ENCODE measurements at places on chromosomes 11 and 22. TPM values are rescaled to one million over a fixed set of nuclear protein-coding genes. Genes with fewer than 3 reads are reported as not detected.

GRCh38 chr11:44190883-44191230 lies 95.4 kb downstream of the EXT2 start:
- no peaks in the 10 kb centered on the region for H3K27me3 ChIP-seq
- no peak overlapping the region for H3K4me3 ChIP-seq
- no peaks in the 10 kb centered on the region for H3K4me1 ChIP-seq
- no peaks in the 10 kb centered on the region for H3K36me3 ChIP-seq
- no peak overlapping the region for H3K27ac ChIP-seq
- DNase-seq, result no peak

GRCh38 chr11:84819537-84819936 lies 807.6 kb downstream of the DLG2 start:
- H3K4me1 ChIP-seq, result no peaks in the 10 kb centered on the region
- H3K4me3 ChIP-seq, result no peak overlapping the region
- H3K36me3 ChIP-seq, result no peaks in the 10 kb centered on the region
- H3K27me3 ChIP-seq, result no peaks in the 10 kb centered on the region

DNA sequence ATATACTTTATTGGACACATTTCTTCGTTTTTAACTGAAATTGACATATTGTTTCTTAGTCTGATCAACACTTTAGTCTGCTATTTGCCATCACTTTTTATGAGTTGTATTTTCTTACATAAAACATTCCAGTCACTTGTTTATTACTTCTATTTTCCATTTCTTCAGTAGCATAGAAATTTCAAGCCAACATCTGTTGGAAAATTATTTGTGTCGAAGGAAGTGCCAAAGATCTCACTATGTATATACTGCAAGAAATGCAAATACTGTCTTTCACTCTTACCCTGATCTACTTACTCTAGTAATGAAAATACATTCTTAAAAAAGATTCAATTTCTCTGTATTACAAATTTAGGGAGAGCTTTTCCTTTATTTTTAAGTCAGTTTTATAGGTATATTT lies 105.9 kb downstream of the SLC17A6 start:
- no peak overlapping the region for H3K4me3 ChIP-seq
- no peaks in the 10 kb centered on the region for H3K27me3 ChIP-seq
- no peak overlapping the region for H3K27ac ChIP-seq
- H3K4me1 ChIP-seq, result no peaks in the 10 kb centered on the region
- DNase-seq, result no peak

GRCh38 chr11:20844630-20845029 lies 175.2 kb downstream of the NELL1 start:
- H3K36me3 ChIP-seq, result no peaks in the 10 kb centered on the region
- no peaks in the 10 kb centered on the region for H3K27me3 ChIP-seq
- H3K4me3 ChIP-seq, result no peak overlapping the region
- H3K27ac ChIP-seq, result no peak overlapping the region
- no peaks in the 10 kb centered on the region for H3K4me1 ChIP-seq

GRCh38 chr11:111349191-111349695 lies 29.8 kb downstream of the POU2AF1 start:
- DNase-seq, result no peak
- H3K27ac ChIP-seq, result no peak overlapping the region
- H3K4me1 ChIP-seq, result peaks cover 22% of the 10 kb centered on the region
- no peaks in the 10 kb centered on the region for H3K36me3 ChIP-seq
- no peaks in the 10 kb centered on the region for H3K27me3 ChIP-seq

DNA sequence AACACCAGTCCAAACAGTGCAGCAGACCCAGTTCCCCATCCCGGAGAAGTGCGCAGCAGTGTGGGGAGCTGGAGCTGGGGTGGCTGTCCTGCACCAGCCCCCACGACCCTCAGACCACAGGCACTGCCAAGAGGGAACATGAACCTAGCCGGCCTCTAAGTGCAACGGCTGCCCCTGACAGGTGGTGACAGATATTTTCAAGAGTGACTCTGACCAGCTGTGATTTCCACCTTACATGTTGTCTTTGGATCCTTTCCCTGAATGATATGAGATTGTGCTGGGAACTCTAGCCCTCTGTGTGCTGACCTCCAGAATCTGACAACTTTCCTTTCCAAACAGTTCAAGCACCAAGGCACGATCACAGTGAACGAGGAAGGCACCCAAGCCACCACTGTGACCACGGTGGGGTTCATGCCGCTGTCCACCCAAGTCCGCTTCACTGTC lies 12.6 kb downstream of the SERPIND1 start:
- no peaks in the 10 kb centered on the region for H3K4me1 ChIP-seq
- DNase-seq, result no peak
- no peaks in the 10 kb centered on the region for H3K27me3 ChIP-seq
- no peak overlapping the region for H3K4me3 ChIP-seq

DNA sequence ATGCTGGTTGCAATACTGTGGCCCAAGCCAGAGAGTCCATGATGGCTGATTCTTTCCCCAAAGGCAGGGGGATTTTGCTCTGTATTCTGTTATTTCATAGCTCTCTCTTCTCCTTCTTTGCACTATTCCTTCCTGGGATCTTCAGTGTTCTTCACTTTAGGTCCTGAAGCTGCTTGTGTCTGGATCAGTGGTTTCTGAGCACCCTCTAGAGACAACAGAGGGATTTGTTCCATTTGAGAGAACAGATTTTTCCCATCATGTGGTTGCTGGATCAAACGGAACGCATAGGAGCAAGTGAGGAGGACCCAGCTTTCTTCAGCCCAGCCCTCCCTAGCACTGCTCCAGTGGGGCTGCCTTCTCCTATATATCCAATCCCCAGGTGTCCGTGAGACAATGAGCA lies 68.7 kb upstream of the SYN3 start:
- H3K36me3 ChIP-seq, result no peaks in the 10 kb centered on the region
- no peaks in the 10 kb centered on the region for H3K4me1 ChIP-seq
- no peaks in the 10 kb centered on the region for H3K27me3 ChIP-seq
- no peak overlapping the region for H3K4me3 ChIP-seq
- no peak for DNase-seq
- no peak overlapping the region for H3K27ac ChIP-seq

- peaks cover 4% of the 10 kb centered on the region for H3K36me3 ChIP-seq
- H3K27ac ChIP-seq, result no peak overlapping the region
- no peaks in the 10 kb centered on the region for H3K27me3 ChIP-seq
- no peak for DNase-seq
- no peak overlapping the region for H3K4me3 ChIP-seq
- H3K4me1 ChIP-seq, result no peaks in the 10 kb centered on the region
Observed at GRCh38 chr11:13367115-13367514, 89.5 kb downstream of the BMAL1 start.

DNA sequence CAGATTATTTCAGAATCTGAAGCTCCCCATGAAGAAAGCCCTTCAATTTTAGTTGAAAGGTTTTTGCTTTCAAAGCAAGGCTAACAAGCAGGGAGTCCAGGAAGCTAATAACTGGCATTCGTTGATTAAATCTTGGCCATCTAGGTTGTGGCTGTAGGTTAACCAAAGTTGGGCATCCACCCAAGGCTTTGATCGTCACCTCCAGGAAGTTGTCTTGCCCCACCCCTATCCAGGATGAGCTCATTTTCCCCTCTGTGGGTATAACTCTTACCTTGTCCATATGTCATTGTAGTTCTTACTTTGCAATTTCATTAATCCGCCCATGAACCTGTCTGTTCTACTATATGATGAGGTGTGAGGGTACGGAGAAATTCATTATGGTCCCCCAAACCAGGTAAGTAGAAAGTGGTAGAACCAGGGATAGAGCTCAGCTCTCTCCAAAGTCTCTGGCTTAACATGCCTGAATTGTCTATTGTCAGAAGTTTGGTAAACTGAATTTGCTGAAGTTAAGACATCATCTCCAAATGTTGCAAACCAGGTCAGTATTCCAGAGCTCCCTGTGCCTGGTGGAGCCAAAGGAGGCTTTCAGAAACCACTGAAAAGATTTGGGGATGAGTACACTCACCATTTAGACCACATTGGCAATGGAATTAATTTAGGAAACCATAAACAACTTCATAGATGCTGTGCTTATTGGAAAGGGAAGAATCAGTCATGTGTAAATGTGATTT lies 97.1 kb downstream of the CD44 start:
- DNase-seq, result no peak
- peaks cover 13% of the 10 kb centered on the region for H3K4me1 ChIP-seq
- no peaks in the 10 kb centered on the region for H3K36me3 ChIP-seq
- H3K4me3 ChIP-seq, result no peak overlapping the region

DNA sequence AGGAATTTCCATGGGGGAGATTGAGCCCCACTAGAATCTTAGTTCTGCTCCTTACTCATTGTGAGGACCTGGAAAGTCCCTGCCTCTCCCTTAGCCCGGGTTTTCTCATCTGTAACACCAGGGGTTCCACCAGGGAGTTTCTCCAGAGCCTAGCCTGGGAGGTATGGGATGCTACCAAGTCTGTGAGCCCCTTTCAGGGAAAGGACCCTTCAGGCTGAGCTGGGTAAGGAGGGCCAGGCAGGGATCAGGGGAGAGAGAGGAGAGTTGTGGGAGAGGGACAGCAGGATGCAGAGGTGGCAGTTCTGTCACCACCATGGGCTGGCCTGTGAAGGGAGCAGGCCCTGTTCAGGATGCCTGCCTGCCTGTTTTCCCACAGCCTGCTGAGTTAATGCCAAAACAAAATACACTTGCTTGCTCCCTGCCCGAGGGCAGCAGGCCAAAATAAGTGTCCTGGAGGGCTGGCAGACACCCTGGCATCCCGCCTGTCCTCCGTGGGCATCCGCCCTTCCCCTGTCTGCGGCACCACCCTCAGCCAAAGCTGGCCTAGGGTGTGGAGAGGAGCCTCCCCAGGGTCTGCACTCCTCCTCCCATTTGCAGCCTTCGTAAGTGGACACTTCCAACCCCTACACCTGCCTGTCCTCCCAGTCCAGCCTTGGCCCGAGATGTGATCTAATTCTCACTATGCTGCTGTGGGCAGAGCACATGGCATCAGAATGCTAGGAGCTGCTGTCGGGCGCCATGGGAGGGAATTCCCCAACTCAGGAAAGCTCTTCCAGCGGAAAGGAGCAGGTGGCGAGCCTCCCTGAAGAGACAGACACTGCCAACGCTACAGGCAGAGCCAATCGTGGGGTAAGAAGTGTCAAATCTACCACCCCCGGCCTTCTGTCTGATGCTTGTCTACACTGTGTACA lies 5.9 kb upstream of the FCHSD2 start:
- H3K36me3 ChIP-seq, result no peaks in the 10 kb centered on the region
- H3K27me3 ChIP-seq, result no peaks in the 10 kb centered on the region
- H3K4me3 ChIP-seq, result no peak overlapping the region
- no peak overlapping the region for H3K27ac ChIP-seq
- no peak for DNase-seq
- H3K4me1 ChIP-seq, result peaks cover 11% of the 10 kb centered on the region

The WEE1 gene
- total RNA-seq, result 22.1 TPM

The VWA5A gene
- total RNA-seq, result 17.9 TPM

The CLDN5 gene
- total RNA-seq, result 228 TPM

The GLYAT gene
- not detected for total RNA-seq

The SYNGR1 gene
- total RNA-seq, result 42.2 TPM

The NPTXR gene
- 9.3 TPM for total RNA-seq

The KRTAP5-11 gene
- not detected for total RNA-seq

Measured in vagina (tissue), 2 donors.